RPMI7951 (cell line): ENCODE measurements at places on chromosomes 5 and 9. TPM values are rescaled to one million over a fixed set of nuclear protein-coding genes. Genes with fewer than 3 reads are reported as not detected.

DNA sequence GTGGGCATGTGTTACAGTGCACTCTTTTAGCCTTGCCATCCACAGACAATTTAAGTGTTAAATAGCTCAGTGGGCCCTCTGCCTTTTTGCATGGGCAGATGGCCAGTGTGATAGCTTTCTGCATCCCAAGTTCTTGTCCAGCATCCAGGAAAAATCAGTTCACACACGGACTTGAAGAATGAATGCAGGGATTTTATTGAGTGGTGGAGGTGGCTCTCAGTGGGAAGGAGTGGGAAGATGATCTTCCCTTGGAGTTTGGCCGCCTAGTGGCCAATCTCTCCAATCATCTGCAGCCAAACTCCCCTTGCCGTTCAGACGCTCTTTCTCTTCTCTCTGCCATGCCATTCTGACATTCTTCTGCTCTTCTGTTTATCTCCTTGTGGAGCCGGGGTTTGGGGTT, 322.4 kb upstream of the GRAMD2B start:
- DNase-seq = peak; percentile 49

DNA sequence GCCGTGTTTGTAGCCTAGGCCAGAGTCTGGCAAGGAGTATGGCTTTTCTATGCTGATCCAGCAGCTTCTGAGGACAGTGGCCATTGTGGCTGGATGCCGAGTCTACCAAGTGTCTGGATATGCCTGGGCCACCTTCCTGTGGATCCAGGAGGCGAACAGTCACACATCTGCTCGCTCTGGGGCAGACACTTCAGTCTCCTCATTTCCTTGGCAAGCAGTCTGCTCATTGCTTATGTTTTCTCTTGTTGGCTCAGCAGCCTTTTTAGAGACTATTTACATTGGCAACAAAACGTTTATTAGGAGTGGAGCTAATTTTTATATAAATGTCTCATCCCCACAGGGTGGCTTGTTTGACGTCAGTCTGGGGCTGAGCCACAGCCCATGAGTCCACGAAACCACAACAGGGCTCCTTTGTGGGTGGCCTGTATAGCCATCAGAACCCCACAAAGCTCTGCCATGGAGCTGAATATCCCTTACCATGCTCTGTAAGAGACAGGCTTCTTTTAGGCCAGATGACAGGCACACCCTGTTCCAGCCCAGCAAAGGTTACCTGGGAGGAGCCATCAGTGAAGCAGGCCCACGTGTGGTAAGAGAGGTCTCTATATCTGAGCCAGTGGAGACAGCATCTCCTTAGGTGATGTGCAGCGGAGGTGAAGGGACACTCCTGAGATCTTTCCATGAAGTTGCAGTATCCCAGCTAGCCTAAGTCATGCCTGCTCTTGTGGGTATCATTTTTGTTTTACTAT, 221.7 kb downstream of the DIRAS2 start:
- DNase-seq = no peak

DNA sequence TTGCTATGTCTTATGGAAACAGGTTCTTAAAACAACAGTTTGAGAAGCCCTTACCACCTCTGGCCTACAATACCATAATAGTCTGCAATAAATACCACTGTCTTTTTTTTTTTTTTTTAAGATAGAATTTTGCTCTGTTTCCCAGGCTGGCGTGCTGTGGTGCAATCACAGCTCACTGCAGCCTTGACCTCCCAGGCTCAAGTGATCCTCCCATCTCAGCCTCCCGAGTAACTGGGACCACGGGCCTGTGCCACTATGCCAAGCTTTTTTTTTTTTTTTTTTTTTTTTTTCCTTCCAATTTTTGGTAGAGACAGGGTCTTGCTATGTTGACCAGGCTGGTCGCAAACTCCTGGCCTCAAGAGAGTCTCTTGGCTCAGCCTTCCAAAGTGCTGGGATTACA, 37.0 kb downstream of the AFF4 start:
- no peak for DNase-seq

The PDE8B gene
- total RNA-seq = not detected in 2 replicates

DNA sequence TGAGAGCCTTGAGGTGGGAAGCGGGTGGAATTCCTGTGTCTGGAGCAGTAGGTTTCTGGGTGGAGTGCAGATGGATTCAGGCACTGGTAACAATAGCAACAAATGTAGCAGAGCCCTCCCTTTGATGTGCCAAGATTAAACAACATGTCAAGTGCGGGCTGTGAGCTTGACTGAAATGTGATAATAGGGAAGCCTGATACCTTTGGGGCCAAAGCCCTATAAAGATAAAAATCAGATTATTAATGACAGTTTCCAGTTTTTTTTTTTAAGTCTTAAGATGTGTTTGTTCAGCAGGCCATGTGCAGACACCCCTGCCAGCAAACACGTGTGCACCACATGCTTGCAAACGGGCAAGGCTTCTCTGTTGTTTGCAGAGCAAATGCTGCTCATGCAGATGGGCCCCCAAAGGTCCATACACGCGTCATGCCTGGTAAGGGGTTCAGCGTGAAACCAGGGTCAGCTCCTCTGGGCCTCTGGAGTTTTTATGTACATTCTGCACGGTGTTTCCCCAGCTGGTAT, 193.2 kb downstream of the GADD45G start:
- no peak for DNase-seq

DNA sequence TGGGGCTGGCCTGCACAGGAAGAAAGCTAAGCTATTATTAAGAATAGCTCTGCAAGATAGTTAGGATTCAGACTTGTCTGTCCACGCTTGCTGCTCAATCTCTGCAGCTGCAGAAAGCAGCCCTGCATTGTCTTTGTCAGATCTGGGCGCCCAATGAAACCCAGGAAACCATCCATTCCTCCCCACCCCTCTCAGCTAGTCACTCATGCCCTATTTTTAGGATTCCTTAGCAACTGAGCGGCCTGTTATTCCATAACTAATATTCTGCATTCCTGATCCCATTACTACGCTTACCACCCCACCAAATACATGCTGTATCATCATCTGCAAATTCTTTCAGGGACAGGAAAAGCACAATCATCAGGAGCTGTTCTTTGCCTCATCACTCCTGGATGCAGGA, 52.9 kb upstream of the APC start:
- no peak for DNase-seq

The IFNB1 gene
- not detected in 2 replicates for total RNA-seq

DNA sequence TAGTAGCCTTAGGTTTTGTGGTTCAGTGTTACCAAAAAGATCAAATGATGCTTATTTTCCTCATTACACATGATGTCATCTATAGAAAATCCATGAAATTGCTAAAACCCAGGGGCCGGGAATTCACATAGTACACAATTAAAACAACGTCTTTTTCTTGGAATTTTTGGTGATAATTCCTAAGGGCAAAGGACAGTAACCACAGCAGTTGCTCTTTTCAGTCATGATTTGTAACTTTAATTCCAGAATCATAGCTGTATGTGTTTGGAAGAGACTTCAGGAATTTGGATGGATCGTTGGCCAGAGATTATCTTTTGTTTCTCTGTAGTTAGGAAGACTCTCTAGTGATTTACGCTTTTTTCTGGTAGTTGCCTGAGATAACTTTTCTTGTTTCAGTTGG, 748.7 kb downstream of the TLE4 start:
- peak; percentile 11 for DNase-seq

GRCh38 chr5:926417-927171, 33.9 kb downstream of the TRIP13 start:
- no peak for DNase-seq

- no peak for DNase-seq
These were observed 451.3 kb downstream of the LRRC70 start for GRCh38 chr5:63029891-63030290.

DNA sequence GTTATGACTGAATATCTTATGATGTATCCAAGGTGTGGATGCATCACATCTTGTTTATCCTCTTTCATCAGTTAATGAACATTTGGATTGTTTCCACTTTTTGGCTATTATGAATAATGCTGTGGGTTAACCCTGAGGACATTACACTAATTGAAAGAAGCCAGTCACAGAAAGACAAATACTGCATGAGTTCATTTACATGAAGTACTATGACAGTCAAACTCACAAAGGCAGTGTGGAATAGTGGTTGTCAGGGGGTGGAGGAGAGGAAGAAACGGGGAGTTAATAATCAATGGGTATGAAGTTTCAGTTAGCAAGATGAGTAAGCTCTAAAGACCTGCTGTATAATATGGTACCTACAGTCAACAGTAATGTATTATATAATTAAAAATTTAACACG, 409.4 kb upstream of the CTNND2 start:
- DNase-seq = no peak

DNA sequence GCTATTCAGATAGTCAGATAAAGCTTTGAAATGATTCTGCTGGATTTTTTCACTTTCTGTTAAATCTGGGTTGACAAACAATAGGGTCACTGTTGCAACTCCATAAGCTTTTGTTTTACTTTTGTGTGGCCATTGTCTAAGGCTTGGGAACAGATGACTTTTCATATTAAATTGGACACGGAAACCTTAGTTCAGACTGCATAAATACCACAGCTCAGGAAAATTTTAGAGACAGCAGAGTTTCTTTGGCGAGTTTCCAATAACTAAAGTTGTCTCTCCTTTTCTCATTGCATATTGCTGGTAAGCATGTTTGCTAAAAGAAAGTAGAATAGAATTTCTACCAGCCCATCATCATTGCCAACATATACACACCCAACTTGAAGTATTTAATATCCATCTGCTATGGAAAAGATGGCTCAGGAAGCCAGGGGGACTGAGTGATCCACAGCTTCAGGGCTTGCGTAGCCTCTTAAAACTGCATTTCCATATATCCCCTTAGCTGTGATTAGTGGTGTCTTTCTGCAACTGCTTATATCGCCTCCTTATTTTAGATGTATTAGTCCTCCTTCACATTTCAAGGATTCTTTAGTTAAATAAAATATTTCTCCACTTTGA, 168.2 kb downstream of the ARHGAP26 start:
- peak; percentile 7 for DNase-seq

The OR1J2 gene
- not detected in 2 replicates for total RNA-seq

- DNase-seq = no peak
These were observed 193.0 kb downstream of the RFX3 start for GRCh38 chr9:3332802-3333201.

DNA sequence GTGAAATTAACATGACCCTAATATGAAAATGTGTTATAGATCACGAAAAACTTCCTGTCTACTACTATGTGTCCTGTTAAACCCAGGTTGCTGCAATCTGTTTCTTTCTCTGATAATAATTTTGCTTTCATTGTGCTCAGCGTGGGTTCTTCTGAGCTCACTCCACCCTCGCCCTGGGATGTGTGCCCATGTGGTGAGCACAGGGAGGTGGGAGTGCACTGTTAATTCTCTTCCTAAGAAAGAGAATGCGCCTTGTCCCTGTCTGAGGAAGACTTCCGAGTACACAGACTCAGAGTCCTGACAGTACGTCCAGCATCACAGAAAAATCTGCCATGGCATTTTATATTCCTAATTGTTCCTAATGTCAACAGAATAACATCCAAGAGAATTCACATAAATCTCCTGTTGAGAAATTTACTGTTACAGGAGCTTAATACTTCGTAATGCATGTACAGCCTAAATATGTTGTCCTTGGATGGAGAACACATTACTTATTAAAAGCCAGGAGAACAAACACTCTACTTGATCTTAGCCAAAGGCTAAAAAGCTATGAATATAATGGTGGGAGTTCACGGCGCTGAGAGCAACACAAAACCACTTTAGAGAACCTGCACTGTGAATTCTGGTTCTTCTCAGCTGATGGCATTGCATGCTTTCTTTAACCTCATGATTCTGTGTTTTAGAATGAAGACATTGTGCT, 102.6 kb downstream of the PDE4D start:
- DNase-seq = peak; percentile 28

GRCh38 chr5:51997500-51997899, 614.3 kb downstream of the ISL1 start:
- no peak for DNase-seq

DNA sequence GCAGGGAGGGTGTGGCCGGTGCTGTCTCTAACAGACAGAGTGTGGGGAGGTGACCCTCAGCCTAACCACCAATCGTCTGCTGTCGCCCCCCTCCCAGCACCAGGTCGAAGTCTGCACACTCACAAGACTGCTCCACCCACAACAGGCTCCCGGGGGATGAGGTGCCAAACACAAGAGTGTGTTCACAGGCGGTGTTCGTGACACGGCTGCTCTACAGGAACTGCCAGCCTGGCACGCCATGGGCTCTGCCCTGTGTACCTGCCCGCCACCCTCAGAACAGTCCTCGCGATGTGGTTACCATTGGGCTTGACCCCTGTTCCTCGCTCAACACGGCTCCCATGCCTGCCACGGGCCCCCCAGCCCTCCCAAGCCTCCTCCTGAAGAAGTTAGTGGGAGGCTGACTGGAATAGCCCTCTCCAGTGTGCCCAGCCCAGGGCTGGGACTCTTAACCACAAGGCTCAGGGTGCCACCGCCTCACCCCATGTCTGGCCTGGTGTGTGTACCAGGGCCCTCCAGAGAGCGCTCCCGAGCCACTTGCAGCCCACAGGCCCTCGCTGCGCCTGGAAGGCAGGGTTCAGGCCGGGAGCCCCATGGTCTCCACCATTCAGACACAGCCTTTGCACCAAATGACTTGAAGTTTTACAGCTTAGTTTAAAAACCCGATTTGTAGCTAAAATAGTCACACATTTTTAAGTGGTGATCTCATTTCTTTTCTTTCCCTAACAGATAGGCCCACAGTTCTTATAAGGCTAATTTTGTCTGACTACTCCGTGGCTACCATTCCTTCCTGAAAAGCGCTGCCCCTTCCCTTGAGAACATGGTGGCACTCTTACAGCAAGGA, 102.5 kb downstream of the CAMSAP1 start:
- DNase-seq = no peak

The ASB6 gene
- 10.3 and 12.2 TPM in 2 replicates for total RNA-seq

The PCDHA12 gene
- not detected in 2 replicates for total RNA-seq
